Stimulated activated CD8-positive, alpha-beta memory T cell treated with anti-CD3 and anti-CD28 coated beads, Interleukin-4, amount 100 ng/mL, for 4 hours (primary cell): ENCODE measurements at places on chromosomes 4 and X.

DNA sequence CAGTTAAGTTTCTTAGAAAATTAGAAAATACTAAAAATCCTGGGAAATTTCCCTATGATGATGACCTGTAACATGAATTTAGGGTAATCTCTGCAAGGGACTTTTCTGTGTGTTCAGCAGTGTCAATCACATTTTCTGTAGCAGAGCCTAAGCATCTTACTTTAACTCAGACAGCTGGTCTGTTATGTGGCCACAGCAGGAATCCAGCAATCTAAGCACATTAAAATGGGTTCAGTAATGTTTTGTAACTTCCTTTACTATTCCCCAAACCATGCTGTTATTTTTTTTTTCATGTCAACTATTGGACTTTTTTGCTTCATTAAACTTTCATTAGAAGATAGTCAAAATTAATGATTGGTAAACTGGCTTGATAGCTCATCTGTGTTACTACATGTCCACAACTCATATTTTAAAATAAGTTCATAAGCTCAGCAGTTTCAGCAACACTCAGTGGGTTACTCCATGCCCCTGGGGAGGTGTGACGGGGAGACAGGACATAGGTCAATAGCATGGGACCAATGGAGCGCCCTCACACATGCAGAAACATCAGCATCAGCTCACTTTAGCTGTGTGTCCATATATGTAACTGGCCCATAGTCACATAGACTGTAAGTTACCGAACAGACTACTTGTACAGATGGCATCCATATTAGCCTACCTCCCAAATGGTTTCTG, 168.0 kb upstream of the PACRGL start:
- no peak for DNase-seq

DNA sequence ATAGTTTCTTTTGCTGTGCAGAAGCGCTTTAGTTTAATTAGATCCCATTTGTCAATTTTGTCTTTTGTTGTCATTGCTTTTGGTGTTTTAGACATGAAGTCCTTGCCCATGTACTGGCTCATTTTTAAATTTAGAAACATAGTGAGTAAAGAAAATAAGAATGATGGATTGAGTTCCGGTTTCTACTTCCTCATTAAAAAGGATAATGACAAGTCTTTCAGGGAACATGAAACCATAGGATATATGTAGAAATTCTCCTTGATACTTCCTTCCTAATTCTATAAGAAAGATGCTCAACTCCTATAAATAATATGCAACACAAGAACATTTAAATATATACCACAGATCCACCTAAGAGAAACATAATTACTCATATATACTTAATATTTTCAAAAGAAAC, 240.9 kb downstream of the BANK1 start:
- no peak for DNase-seq

DNA sequence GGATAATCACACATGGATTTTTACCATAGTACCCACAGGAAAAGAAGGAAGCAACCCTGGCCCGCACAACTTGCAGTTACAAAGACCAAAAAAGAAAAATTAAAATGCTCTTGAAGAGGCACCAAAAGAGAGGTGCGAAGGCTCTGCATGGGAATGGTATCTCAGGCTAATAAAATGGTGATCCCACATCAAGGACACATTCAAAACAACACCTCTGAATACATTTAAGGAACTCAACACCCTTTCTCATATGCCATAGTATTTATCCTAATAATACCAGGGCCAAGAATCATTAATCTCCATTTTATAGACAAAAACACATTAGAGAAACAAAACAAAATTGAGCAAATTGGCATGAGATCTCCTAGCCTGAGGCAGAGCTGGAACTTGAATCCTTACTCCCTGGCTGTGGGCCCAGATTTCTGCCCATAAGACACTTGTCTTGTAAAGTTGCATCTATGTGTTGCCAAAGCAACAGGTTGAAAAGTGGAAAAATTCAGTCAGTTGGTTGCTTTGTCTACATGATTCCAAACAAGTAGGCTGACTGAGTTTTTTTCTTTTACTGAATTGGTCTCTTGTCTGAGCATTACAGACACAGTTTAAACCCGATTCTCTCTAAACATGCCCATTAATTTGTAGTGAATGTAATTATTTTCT, 33.5 kb downstream of the GUCY2F start:
- no peak for DNase-seq

DNA sequence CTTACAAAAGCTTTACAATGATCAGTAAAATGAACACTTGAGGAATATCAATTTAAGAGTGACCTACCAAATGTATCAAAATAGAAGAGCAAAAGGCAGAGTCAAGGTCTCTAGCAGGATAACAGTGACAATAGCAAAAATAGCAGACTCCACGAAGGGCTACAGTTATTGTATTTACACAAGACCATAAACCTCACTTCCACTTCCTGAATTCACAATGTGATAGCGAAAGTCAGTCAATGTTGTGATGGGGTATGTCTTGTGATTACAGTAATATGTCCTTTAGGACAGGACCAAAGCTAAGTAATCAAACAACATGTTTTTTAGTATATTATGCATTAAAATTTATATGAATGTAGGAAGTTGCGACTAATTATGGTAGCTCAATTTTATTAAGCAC, 139.6 kb downstream of the IQCM start:
- DNase-seq, result no peak

- no peak for DNase-seq
Measured at GRCh38 chrX:34654696-34655490, 2.2 kb downstream of the TMEM47 start.

DNA sequence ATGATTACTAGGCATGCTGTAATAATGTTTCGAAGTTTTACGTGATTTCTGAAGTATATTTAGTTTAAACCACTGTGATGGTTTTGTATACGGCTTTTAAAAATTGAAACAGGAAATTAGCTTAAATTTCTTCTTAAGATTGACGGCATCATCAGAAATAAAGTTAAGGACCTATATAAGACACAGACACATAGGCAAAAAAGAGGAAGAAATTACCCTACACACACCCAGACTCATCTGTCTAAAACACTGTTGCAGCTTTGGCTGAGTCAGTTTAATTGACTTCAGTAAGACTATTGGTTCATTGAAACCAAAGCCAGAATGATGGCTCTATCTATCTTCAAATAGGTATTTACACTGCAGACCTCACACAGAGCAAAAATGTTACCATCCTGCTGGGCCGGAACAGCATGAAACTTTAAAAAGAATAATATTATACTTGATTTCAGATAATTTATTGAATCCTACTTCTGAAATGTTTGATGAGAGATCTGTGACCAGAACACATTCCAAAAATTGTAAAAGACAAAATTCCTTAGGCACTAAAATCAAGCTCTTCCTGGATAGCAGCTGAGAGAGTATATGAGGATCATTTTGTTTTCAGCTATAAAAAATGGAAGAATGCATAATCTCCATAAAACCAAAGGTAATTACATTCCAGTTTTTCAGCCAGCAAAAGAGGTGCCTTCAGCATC, 4.5 kb downstream of the HHIP start:
- DNase-seq, result no peak

DNA sequence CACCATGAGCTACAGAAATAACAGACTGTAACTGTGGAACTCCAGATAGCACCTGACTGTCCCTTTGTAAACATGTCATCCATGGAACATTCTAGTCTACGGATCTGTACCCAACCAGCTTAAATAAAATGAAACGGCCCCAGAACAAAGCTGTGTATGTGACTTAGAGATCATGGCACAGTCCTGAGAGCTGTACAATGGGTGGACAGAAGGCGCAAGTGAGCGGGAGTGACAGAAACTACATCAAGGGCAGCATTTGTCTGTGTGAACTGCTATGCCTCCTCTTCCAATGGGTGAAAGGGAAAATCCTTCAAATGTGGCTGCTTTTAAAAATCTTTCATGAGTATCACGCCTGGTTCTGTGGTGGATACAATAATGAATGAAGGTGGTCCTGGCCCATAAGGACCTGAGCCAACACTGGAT, 72.5 kb downstream of the FAT1 start:
- DNase-seq, result no peak

- DNase-seq, result no peak
Measured at GRCh38 chr4:169252339-169253112, 18.2 kb downstream of the SH3RF1 start.

DNA sequence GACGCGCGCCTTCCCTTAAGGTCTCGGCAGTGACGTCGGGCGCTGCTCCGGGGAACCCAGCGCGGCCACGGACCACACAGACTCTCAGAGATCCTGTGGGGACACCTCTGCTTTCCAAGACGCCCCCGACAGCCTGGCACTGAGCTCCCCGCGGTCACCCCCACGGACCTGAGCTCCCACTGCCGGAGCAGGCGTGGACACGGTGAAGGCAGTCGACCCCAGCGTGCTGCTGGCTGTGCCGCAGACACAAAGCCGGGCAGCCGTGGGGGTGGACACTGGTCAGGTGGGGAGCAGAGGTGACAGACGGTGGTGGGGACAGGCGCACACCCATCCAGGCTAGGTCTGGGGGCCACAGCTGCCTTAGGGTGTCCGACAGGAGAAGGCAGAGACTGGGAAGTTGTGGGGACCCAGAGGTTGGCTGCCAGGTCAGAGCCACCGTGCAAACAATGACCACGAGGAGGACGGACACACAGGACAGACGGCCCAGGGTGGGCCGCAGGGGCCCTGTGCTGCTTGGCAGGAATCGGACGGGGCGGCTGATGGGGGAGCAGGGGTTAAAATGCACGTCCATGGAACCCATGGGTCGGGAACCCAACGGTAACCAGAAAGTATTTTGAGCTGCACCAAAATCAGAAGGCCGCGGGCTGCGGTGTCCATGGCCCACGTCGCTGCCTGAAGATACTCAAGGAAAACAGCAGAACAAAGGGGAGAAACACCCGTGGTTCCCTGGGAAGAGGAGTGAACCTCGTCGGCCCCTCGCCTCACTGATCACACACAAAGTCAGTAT, 16.6 kb upstream of the GTPBP6 start:
- no peak for DNase-seq

GRCh38 chr4:77232653-77233052, 75.6 kb downstream of the CCNG2 start:
- DNase-seq, result no peak

GRCh38 chr4:164734484-164734883, 19.4 kb upstream of the SMIM31 start:
- no peak for DNase-seq

DNA sequence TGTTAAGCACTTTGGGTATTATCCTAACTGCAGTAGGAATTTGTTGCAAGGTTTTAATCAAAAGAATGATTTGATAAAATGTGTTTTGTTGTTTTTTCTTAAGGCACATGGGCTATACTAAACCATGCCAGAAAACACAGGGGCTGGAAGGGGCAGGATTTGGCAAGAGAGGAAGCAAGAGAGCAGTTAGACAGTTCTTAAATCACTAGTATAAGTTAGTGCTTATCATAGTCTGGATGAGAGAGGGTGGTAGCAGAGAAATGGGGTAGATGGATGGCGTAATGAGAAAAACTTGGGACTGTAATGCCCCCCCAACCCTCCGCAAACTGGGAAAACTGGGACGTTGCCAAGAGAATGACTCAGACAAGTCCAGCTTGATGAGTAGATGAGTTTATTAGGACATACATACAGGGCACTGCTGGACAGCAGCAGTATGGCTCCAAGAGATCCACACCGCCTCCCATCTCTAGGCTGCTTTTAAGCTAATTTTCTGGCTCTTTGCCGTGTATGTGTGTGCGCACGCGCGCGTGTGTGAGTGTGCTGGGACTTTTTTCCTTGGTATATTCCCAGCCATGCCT, 151.5 kb downstream of the PDLIM5 start:
- DNase-seq, result no peak

- DNase-seq, result no peak
Measured at GRCh38 chr4:109649872-109650271, 53.4 kb downstream of the CASP6 start.

DNA sequence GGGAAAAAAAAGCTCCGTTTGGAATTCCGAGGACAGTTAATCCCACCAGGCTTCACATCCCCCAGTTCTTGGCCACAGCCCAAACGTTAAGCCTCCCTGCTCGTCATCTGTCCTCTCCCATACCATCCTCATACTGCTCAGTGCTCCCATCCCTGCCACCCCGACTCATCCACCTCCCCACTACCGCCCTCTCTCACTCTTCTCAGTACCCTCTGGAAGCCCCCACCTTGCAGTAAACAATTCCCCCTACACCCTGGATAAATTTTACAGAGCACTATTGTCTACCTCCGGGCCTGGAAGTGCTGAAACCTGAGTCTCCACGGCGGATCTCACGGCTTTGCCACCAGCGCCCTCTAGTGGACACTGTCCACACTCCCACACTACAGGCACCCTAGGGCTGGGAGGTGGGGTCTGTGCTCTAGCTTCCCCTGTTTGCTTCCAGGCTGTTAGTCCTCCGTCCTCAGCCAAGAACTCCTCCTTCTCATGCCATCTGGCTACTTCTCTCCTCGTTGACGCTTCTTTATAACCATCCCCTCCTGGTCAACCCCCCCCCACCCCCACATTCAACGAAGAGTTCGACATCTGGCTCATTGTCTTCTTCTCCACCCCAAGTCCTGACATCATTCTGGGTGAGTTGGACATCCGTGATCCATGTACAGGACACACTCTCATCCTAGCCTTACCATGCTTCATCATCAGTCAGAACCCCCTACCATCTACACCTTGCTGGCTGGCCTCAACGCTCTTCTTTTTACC, 54.5 kb downstream of the RTL9 start:
- peak; percentile 40 for DNase-seq

DNA sequence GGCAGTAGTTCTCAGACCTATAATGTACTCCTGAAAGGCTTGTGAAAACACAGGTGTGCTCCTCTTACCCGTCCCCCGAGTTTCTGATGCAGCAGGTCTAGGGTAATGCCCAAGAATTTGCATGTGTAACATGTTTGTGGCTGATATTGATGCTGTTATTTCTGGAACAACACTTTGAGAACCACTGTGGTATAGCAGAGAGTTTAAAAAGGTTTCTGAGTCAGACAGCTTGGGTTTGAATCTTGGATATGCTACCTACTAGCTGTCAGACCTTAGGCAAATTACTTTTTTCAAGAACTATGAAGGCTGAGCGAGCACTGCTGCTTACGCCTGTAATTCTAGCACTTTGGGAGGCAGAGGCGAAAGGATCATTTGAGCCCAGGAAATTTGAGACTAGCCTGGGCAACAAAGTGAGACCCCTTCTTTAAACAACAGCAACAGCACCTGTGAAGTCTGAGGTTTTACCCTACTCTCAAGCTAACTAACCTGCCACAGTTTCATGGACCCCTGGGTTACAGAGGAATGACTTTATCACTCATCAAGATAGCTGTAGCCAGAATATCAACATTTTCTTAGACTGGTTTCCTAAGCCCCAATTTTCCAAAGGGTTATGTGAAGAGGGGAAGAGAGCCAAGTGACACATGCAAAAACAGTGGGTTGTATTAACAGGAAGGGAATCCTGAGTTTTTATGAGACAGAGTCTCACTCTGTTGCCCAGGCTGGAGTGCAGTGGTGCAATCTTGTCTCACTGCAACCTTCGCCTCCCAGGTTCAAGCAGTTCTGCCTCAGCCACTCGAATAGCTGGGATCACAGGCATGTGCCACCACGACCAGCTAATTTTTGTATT, 5.1 kb downstream of the AFF1 start:
- DNase-seq, result no peak

- DNase-seq, result no peak
Measured at GRCh38 chrX:8632924-8633323, 99.0 kb downstream of the ANOS1 start.

DNA sequence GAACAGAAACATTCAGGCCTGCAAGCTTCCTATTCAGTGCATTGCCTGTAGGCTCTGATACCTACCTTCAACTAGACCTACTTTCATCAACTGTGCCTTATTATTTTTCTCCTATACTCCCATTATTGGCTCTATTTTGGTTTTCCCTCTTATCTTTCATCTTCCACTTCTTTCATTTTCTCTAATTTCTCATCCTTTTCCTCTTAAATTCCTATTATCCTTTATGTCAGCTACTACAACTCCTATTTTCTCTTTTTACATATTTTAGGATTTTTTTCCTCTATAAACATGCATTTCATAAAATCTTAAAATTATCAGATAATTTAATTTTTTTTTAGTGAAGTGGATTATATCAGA, 61.6 kb upstream of the PRDM8 start:
- no peak for DNase-seq
